ENCODE measurements at places on chromosomes 13 and 19.

GRCh38 chr19:53989600-53990533 lies 1.6 kb upstream of the CACNG6 start:
- DNase-seq = no peak

GRCh38 chr19:4036576-4037300 lies 29.2 kb downstream of the PIAS4 start:
- DNase-seq = no peak

GRCh38 chr19:19081642-19082151 lies 17.9 kb downstream of the SLC25A42 start:
- DNase-seq = no peak

- no peak for DNase-seq
These were observed 7.7 kb upstream of the PROZ start for GRCh38 chr13:113150550-113151365.

Data from CD4-positive, alpha-beta T cell treated with Interleukin-10 for 1 hour (primary cell).